Activated CD8-positive, alpha-beta memory T cell treated with anti-CD3 and anti-CD28 coated beads for 1 hour (primary cell): ENCODE measurements at places on chromosomes 5 and 9.

GRCh38 chr5:57675236-57675635 is 192.6 kb upstream of the ACTBL2 start:
- DNase-seq: no peak

- no peak for DNase-seq
Measured at GRCh38 chr9:109751253-109751652, 28.7 kb upstream of the PALM2AKAP2 start.

DNA sequence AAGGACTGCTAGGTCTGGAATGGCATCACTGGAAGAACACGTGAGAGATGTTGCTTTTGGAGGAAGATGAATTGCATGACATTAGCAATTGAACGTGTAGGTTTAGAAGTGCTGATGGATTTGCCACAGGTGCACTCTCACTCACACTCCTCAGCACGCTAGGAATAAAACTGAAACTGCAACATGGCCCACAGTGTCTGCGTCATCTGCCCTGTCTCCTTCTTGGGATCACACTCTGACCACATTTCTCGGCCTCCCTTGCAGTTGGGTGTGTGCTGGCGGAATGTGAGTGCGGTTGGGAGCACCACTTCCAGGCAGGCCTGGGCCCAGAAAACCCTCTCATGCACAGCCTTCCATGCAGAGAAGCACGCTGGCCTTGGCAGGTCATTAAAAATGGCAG is 152.8 kb upstream of the LHFPL2 start:
- DNase-seq: no peak

- no peak for DNase-seq
Measured at GRCh38 chr9:122808141-122808540, 8.2 kb downstream of the OR1K1 start.

DNA sequence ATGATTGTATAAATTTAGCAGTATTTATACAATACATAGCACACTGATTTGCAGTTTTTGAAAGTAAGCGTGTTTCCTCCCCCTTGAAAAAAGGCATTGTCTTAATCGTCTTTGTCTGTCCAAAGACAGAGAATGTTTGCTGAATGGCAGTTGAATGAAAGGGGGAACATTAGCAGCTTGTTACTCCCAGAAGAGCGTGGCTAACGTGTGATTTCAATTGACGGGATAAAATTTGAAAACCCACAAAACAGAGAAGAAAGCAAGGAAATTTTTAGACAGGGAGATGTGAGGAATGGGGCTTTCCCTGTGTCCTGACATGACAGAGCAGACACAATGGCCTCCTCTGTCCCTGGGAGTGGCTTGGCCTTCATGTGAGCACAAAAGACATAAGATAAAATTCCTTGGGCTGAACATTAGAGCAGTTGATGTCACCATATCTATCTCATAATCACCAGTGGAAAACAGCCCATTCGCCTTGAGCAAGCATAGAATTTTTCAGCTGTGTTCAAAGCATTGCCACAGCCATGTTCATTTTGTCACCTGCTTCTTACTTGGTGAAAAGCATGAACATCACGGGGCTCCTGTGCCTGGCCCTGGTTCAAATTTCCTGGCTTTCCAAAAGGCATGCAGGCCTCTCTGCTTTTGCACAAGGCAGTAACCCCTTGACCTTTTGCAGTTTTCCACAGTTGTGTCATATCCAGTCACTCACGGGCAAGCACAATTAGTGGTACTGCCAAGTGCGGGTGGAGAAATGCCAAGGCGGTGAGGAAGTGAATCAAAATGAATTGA is 126.9 kb downstream of the TLE1 start:
- no peak for DNase-seq

GRCh38 chr5:134273642-134274395 is 47.9 kb upstream of the PPP2CA start:
- no peak for DNase-seq

DNA sequence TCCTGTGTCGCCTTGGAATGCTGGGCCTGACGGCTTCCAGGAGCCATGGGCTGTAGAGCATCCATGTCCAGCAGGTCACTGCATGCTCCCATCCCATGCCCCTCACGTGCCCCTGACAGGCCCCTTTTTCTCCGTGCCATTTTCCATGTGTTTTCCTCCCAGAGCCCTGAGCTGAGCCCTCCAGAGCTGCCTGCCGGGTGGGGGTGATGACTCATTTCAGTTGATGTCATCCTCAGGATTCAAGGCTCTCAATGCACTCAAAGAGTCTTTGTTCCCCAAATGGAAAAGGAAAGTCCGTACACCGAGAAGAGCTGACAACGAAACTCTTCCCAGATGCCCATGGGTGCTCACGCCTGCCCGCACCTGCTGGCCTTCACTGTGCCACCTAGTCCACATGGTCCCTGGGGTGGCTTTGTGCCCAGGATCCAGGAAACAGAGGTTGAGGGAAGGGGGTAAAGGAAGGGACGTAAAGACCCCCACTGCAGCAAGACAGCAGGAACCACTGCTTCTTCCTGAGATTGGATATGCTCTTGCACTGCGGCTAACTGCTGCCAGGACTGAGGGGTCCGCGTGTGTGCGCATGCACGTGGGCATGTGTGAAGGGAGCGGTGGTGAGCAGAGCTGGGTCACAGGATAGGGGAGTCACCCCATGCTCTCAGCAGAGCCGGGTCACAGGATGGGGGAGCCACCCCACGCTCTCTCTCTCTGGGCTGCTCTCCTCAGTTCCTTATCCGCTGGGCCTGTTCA is 27.6 kb downstream of the COL15A1 start:
- no peak for DNase-seq

- DNase-seq: no peak
Measured at GRCh38 chr9:36110434-36110833, 26.1 kb upstream of the GLIPR2 start.

GRCh38 chr5:32583582-32584232 is 1.6 kb upstream of the SUB1 start:
- DNase-seq: no peak

- DNase-seq: no peak
Measured at GRCh38 chr9:2298217-2298616, 283.1 kb downstream of the SMARCA2 start.

DNA sequence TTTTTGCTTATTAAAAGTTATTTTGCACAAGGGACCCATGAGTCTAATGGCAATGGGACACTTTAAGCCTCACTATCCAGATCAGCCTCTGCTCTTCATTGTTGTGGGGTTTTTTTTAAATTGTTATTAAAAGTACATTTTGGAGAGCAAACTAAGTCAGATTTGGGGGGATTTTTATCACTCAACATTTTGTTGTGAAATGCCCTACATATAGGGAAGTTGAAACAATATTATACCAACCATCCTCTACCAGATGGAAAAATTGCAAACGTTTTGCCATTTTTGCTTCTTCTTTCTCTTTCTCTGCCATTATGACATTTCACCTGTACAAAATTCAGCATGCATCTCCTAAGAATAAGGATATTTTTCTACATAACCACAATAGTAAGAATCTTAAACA is 75.3 kb downstream of the SLC1A3 start:
- no peak for DNase-seq

- no peak for DNase-seq
Measured at GRCh38 chr5:177382423-177383029, 1.7 kb upstream of the SLC34A1 start.

GRCh38 chr9:20187318-20187717 is 398.5 kb upstream of the SLC24A2 start:
- DNase-seq: no peak

DNA sequence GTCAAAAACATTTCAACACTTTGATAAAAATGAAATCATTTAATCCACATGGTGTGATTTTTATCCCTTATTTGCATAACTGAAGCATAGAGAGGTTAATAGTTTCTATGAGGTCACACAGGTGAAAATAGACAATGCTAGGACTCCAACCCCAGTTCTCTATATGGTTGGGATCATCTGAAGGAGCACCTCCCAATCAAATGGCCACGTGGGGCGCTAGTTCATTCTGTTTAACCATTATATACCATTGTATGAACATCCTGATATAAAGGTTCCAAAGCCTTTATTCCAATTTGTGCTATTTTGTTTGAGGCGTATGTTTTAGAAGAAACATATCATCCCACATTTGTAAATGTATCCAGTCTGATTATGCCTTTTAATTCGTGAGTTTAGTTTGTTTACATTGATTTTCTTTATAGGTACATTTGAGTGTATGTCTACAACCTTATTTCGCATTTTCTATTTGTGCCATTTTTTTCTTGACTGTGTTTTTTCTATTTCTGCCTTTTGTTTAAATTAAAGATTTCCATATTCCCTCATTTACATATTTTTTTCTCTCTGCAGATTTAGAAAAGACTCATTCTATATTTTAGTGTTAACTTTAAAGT is 1092.0 kb downstream of the MAT2B start:
- DNase-seq: no peak

GRCh38 chr5:96431376-96432187 is 1.5 kb downstream of the PCSK1 start:
- no peak for DNase-seq

- no peak for DNase-seq
Measured at GRCh38 chr9:133822430-133823065, 84.4 kb upstream of the SARDH start.

DNA sequence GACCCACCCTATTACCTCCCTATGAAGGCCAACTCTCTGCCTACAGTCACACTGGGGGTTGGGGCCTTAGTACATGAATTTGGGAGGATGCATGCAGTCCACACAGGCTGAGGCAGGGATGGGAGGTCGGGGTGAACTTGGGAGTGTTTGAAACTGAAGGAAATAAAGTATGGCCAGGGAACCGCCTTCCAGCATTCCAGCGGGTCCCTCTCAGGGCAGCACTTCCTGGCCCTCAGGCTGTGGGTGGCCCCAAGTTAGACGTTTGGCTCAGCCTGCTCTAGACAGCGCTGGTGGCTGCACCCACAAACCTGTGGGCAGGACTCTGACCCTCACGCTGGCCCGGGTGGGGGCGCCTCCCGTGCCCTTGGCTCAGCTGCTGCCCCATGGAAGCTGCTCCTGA is 74.3 kb downstream of the UBE2QL1 start:
- no peak for DNase-seq

GRCh38 chr9:12464910-12465512 is 228.2 kb upstream of the TYRP1 start:
- no peak for DNase-seq

- DNase-seq: no peak
Measured at GRCh38 chr9:107484117-107484723, 5.3 kb downstream of the KLF4 start.

DNA sequence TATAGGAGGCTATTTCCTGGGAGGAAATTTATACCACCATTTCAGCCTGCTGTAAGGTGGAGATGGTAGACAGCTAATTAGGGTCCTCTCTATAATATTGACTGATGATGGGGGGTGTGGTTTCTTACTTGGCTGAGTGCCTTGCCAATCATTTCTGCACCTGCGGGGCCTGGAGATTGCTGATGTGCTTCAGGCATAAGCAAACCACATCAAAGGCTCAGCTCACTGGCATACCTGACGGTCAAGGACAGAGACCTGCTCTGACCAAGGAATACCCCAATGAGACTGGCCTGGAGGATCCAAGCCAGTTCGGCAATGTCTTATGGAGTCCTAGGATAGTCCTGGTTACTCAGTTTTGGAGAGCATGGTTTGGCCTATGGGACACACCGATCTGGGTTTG is 29.5 kb downstream of the ANKH start:
- DNase-seq: no peak

- no peak for DNase-seq
Measured at GRCh38 chr9:68619636-68620035, 79.0 kb upstream of the TMEM252 start.

DNA sequence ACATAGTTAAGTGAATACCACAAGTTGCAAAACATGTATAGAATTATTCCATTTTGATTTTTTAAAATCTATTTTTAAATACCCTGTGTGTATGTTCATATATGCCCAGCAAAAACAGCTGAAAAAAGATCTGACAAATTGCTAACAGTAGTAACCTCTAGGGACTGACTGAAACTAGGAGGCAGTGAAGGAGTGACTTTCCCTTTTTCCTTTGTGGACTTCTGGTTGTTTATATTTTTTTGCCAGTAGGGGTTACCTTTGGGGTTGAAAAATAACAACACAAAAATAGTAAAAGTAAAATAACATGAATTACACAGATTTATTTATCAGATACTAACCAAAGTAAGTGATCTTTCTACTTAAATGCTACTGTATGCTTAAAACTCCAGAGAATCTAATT is 2.9 kb downstream of the MEGF9 start:
- no peak for DNase-seq

- no peak for DNase-seq
Measured at GRCh38 chr9:3746296-3747275, 220.8 kb upstream of the RFX3 start.

DNA sequence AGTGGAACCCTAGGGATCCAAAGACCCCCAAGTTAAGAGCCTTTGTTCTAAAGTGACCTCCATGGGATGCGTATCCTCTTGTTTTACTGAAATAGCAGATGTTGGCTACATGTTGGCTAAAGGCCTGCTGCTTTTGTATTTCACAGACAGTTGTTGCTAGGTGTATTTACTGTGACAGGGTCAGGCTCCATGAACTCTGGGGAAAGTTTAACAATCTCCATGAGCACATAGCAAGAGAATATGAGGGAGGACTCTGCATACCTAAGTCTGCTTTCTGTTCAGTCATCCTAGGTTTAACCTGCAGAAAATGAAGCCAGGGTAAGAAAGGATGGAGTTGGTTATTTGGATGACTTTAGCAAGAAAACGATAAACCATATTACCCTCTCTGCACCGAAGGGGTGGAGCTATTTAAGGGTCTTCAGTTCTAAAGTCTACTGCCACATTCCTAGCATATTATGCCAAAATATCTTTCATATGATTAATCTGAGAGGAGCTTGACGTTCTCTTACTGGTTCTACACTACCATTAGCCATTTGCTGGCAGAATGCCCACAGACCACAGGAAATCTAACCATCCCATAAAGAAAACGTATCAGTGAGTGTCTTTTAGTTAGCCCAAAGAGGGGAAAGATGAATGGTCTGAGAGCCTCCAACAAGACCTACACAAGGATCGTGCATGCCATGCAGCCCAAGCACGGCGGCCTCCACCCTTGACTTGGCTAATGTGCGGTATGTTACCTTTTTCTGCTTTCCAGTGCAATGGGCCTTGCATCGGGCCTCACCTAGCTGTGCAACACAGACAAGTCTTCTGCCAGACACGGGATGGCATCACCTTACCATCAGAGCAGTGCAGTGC is 127.8 kb downstream of the SAXO1 start:
- DNase-seq: no peak

- DNase-seq: no peak
Measured at GRCh38 chr9:87556821-87557220, 59.2 kb downstream of the DAPK1 start.

DNA sequence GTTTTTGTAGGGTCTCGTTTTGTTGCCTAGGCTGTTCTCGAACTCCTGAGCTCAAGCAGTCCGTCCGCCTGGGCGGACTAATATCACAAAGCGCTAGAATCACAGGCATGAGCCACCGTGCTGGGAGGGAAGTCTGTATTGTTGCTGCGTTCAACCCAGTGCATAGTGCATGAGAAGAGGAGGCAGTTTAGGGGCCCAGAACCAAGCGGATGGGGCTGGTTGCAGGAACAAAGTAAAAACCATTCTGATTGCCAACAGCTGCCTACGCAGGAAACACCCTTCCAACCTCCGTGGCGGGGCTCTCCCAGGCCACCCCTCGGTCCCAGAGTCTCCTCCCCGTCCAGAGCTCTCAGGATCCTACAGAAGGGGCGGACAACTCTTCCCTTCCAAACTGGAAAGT is 87.1 kb downstream of the ANXA2R start:
- no peak for DNase-seq
